ENCODE measurements at places on chromosomes 4 and X.

DNA sequence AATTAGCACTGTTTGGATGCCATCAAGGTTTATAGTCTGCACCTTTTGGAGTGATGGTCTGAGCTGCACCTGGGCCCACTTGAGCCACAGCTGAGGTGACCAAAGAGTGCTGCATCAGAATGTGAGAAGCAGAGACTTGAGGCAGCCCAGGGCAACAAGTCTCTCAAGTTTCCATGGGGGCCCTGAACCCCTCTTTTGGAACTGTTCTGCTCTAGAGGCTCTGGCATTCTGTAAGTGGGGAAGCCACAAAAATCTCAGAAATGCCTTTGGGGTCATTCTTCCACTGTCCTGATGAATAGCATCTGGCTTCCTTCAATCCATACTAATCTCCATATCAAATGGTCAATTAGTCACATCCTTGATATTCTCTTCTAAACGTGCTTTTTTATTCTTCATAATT is 298.4 kb upstream of the MAOA start:
- DNase-seq: no peak

- no peak for DNase-seq
Observed at GRCh38 chr4:186298031-186298647, 32.1 kb downstream of the F11 start.

- no peak for DNase-seq
Observed at GRCh38 chr4:139851133-139851532, 185.5 kb downstream of the MGST2 start.

DNA sequence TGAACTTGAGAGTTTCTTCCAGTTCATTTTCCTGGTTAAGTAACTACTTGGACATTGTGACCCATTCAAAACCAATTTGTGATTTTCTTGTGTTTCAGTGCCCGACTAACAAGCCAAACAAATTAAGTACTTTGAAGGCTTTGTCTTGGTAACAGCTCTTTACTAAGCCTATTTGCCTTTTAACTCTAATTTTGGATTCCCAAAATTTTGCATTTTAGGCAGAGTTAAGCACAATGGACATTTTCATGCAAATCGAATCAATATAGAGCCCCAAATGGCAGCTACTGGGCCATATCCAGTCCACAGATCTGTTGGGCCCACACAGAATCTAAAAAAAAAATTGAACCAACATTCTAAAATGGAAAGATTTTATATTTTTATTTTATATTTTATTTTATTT is 31.4 kb upstream of the CHRNA9 start:
- DNase-seq: no peak

GRCh38 chr4:48967631-48968030 is 18.4 kb upstream of the CWH43 start:
- no peak for DNase-seq

- DNase-seq: no peak
Observed at GRCh38 chr4:129098531-129099001, 2.6 kb downstream of the C4orf33 start.

DNA sequence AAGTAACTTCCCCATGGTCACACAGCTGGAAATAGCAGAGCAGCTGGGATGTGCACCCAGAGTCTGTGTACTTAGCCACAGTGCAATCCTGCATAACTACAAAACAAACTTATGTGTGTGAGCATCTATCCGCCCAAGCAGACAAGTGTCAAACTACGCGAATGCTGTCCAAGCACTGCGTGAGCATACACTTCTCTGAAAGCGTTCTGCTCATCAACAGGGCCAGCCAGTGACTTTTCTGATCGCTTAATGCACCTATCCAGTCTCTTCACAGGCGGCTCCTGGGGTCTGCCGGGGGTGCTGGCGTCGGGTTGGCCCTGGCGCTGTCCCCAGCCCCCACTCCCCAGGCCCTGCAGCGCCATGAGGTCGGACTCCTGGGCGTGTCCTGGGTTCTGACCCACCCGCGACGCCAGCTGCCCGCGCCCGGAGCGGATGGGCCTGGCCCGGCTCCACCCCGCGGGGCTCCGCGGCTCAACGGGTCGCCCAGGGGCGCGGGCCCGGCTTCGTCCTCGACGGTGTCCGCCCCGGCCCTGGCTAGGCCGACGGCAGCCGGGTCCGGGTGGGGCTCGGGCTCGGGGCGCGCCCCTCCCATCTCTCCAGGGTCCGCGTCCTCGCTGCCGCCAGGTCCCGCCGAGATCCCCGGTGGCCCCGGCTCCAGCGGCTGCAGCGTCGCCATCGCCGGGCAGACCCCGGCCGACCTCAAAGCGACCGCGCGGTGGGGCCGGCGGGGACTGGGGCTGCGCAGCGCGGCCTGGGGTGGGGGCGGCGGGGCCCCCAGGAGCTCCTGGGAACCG is 1.3 kb upstream of the ZNF141 start:
- peak; percentile 21 for DNase-seq

- DNase-seq: no peak
Observed at GRCh38 chrX:149044471-149044870, 460.6 kb downstream of the IDS start.

GRCh38 chr4:10017037-10017893 is 4.0 kb downstream of the SLC2A9 start:
- DNase-seq: no peak

DNA sequence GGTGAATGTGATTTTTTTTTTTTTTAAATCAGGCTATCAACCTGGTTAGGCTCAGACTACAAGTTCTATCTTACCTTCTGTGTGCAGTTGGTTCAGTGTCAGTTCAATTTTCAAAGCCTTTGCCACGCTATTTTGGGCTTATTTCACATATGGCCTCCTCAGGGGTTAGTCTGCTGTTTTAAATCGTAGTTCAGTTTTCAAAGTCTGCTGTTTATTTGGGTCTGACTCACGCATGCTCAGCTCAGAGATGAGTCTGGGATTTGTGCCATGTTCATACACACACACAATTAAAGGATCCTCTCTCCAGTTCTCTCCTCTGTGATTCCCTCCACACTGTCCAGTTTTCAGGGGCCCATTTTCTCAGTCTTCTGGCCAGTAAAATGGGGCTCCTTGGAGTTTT is 32.3 kb upstream of the ZFX start:
- peak; percentile 85 for DNase-seq

GRCh38 chr4:184644553-184645307 is 4.5 kb downstream of the CASP3 start:
- no peak for DNase-seq

GRCh38 chr4:82779032-82779431 is 19.6 kb downstream of the SCD5 start:
- no peak for DNase-seq

- DNase-seq: no peak
Observed at GRCh38 chr4:8346838-8347605, 77.5 kb downstream of the HTRA3 start.

DNA sequence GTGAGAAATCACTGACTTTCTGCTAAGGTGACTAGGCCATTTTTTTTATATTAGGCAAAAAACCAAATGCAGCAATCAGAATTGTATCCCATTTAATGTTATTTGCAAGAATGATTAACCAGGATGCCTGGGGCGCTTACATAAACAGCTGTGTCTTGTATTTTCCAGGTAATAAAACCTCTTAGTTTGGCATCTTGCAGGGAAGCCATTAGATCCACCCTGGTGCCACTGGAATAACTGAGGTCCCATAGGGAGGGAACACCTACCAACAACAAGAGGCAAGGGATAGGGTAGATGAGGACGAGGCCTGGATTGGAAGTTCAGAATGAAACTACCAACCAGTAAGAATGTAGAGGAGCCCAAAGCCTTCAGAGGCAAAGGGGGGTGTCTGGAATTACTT is 288.3 kb downstream of the ARHGAP24 start:
- no peak for DNase-seq

DNA sequence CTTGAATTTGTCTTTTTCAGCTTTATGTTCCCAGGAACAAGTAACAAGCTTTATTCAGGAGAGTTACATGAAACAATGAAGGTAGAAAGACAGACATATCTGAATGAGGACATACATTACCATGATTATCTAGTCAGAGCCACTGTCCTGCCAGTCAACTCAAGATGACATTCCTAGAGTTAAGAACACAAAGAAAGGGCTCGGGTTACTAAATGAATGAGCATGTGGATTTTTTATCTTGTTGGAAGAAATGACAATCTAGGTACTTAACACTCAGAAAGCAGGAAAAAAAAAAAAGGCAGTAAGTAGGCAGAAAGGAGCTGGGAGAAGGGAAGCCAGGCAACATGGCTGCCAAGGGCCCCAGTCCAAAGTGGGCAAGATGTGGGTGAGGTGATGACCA is 28.0 kb upstream of the PACRGL start:
- DNase-seq: no peak

DNA sequence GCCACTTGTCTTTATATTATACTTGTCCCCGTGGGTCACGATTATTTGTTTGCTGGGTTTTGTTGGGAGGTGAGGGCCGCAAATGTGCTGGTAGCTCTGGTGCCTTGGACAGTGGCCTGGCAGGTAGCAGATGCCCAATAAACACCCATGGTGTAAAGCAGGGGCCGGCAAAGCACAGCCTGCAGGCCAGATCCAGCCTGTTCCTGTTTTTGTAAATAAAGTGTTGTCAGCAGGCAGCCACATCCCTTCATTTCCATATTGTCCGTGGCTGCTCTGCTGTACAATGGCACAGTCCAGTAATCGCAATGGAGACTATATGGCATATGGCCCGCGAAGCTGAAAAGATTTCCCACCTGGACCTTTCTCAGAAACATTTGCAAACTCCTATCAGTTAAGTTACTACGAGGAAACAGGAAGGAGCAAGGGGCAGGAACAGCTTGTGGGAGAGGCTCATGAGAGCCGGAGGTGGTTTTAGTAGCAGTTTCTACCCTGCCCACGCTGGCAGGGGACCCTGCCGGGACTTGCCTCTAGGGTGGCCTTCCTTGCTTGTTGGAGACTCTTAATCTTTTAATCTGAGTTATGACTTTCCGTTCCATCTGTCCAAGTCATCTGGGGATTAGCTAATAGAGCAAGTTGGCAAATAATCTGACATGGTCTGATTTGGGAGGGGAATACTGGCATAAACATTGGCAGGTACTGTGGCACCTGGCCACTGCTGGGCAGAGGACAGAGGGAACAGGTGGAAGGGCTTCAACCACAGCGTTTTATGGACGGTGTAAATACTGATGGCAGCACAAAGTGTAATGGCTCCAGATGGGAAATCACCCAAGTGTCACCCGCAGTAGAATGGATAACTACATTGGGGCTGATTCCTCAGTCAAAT is 19.6 kb downstream of the CLCN4 start:
- no peak for DNase-seq

- no peak for DNase-seq
Observed at GRCh38 chrX:38326086-38326485, 1.2 kb downstream of the RPGR start.

DNA sequence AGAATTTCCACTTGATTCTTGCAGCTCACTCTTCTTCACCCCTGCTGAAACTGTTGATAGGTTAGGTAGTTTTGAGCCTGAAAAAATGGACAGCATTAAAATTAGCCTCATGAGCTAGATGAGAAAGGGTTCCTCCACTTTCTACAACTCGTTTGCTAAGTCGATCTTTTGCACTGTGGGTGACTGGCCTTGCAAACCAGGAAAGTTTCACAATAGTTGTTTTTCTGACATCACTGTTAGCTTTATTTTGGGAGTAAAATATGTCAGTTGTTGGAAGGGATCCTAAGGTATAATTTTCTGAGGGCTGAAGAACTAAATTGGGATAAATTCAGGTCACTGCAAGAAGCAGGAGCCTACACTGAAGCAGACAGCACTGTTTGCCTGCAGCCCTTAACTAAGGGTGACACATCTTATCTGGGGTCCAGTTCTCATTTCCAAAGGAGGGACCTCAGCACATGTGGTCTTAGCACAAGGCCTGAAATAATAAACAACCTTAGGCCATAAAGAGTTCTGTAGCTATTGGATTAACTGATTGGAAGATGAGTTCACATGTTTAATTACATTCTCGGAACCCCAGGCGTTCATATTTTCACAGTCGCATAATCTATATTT is 29.1 kb downstream of the ANAPC4 start:
- no peak for DNase-seq

- no peak for DNase-seq
Observed at GRCh38 chr4:27791640-27792039, 931.0 kb downstream of the STIM2 start.

DNA sequence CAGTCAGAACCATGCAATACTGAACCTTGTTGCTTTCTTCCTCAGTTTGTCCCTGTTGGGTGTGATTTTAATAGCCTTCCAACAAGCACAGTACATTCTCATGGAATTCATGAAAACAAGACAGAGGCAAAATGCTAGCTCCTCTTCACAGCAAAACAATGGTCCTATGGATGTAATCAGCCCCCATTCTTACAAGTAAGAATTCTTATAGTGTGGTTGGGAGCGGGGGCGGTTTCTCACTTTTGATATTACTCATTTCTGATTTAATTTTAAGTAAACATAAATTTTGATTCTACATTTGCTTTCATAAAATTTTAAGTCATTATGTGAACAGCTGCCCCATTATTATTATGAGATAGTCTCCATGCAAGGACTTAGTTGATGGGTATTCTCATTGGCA is 80.8 kb upstream of the TLR2 start:
- DNase-seq: no peak

DNA sequence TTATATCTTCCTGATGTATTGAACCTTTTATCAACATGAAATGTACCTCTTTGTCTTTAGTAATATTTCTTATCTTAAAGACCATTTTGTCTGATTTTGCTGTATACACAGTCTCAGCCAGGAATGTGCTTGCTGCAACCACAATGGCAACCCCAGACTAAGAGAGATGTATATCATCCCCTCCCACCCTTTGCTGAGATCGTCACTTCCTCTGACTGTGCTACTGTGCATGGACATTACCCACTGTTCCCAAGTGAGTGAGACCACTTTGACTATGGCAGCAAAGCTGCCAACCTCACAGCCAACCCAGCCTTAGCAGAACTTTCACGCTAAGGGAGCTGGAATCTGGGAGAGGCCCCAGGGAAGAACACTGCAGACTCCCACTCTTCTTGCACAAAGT is 46.0 kb downstream of the EIF2S3 start:
- no peak for DNase-seq

GRCh38 chr4:43564591-43564990 is 672.1 kb downstream of the GRXCR1 start:
- DNase-seq: no peak

- no peak for DNase-seq
Observed at GRCh38 chrX:15873566-15873965, 19.0 kb upstream of the AP1S2 start.

- DNase-seq: no peak
Observed at GRCh38 chr4:101753721-101754120, 36.8 kb upstream of the BANK1 start.

DNA sequence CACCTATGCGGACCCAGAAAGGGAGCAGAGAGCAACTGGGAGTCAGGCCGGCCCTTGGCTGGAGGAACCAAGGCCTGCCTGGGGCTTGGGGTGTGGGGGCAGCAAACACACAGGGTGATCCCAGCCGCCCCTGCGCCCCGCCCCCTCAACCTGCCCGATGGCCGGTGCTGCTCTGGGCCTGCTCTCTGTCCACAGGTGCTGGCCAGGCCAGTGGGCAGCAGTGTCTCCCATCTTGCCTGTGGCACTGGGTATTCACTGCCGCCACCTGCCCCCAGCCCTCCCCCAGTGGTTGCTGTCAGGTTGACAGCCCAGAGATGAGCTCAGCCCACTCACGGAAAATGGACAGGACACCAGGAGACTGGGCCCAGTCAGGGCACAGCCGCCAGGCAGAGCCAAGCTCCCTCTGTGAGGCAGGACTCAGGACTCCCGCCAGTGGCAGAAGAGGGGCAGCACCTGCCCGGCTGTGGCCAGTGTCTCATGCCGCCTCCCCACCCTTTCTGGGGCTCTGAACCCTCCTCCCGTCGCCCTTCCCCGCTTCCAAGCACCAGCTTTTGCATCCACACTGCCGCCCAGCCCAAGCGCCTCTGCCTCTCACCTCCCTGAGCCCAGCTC is 4.7 kb downstream of the NKX1-1 start:
- DNase-seq: no peak
